Upper lobe of right lung (tissue), 1 donor: ENCODE measurements at places on chromosomes 5 and 9.

- DNase-seq: no peak
- H3K27me3 ChIP-seq: no peaks in the 10 kb centered on the region
- H3K27ac ChIP-seq: no peak overlapping the region
- H3K4me3 ChIP-seq: no peak overlapping the region
- no peaks in the 10 kb centered on the region for H3K36me3 ChIP-seq
These were observed 36.1 kb upstream of the NXNL2 start for GRCh38 chr9:88498880-88499279.

- no peaks in the 10 kb centered on the region for H3K36me3 ChIP-seq
- no peaks in the 10 kb centered on the region for H3K4me1 ChIP-seq
- no peaks in the 10 kb centered on the region for H3K27me3 ChIP-seq
- H3K27ac ChIP-seq: no peak overlapping the region
These were observed 116.0 kb upstream of the MAN2A1 start for GRCh38 chr5:109573766-109574165.

GRCh38 chr5:51731421-51732029, 348.3 kb downstream of the ISL1 start:
- H3K27me3 ChIP-seq: no peaks in the 10 kb centered on the region
- no peak overlapping the region for H3K4me3 ChIP-seq
- no peaks in the 10 kb centered on the region for H3K4me1 ChIP-seq
- no peaks in the 10 kb centered on the region for H3K36me3 ChIP-seq
- no peak for DNase-seq

GRCh38 chr9:106796771-106797170, 66.2 kb upstream of the ZNF462 start:
- no peak for DNase-seq
- H3K27me3 ChIP-seq: no peaks in the 10 kb centered on the region
- H3K4me3 ChIP-seq: no peak overlapping the region
